ENCODE measurements at places on chromosomes 7 and 10. TPM values are rescaled to one million over a fixed set of nuclear protein-coding genes. Genes with fewer than 3 reads are reported as not detected.

Gene DMTF1
- polyA plus RNA-seq, result 31.7 TPM

Gene CYP3A4
- not detected for polyA plus RNA-seq

Gene MARVELD1
- polyA plus RNA-seq, result 7.8 TPM

Gene CXCL12
- 22.7 TPM for polyA plus RNA-seq

GRCh38 chr7:107029061-107029763, 15.3 kb upstream of the PRKAR2B start:
- H3K27me3 ChIP-seq, result no peaks in the 10 kb centered on the region
- no peak for DNase-seq
- no peaks in the 10 kb centered on the region for H3K4me1 ChIP-seq

- no peak for DNase-seq
- peaks cover 14% of the 10 kb centered on the region for H3K4me1 ChIP-seq
- H3K27me3 ChIP-seq, result no peaks in the 10 kb centered on the region
These were observed 24.7 kb downstream of the ADK start for GRCh38 chr10:74175510-74176379.

GRCh38 chr10:122524811-122525210, 35.7 kb upstream of the DMBT1 start:
- no peak overlapping the region for H3K27ac ChIP-seq
- H3K27me3 ChIP-seq, result no peaks in the 10 kb centered on the region
- H3K36me3 ChIP-seq, result no peaks in the 10 kb centered on the region
- H3K4me1 ChIP-seq, result no peaks in the 10 kb centered on the region
- DNase-seq, result no peak

DNA sequence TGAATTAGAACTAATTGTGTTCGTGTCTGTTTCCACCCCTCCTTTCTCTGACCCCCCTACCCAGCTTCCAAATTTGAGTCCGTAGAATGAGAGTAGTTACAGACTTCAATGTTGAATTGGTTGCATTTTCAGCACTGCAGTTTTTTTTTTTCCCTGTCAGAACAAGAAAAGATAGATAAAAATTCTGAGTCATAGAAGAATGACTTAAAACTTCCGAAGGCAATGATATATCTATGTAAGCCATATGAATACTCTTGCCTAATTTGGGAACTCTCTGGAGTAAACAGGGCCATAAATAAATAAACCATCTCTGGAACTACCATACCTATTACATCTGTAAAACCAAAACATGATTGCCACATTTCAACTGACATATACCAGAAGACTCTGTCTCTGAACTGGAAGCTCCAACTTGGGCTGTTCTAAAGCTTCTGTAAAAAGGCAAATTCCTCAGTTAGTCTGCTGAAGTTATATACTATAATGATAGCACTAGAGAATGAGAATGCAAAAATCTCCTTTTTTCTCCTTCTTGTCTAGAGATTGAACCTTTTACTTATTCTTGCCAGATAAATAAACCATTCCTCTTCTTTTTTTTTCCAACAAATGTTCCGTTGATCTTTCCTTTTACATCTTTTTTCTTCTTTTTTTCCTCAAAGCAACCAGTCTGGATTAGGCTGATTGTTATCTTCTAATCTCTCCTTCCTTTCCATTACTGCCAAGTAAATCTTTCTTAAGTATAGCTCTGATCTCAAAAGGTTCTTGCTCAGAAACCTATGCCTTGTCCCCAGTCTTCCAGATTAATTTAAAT, 23.5 kb downstream of the VCL start:
- no peak for DNase-seq
- H3K4me3 ChIP-seq, result no peak overlapping the region
- H3K27me3 ChIP-seq, result no peaks in the 10 kb centered on the region
- H3K4me1 ChIP-seq, result peaks cover 4% of the 10 kb centered on the region
- H3K27ac ChIP-seq, result no peak overlapping the region

DNA sequence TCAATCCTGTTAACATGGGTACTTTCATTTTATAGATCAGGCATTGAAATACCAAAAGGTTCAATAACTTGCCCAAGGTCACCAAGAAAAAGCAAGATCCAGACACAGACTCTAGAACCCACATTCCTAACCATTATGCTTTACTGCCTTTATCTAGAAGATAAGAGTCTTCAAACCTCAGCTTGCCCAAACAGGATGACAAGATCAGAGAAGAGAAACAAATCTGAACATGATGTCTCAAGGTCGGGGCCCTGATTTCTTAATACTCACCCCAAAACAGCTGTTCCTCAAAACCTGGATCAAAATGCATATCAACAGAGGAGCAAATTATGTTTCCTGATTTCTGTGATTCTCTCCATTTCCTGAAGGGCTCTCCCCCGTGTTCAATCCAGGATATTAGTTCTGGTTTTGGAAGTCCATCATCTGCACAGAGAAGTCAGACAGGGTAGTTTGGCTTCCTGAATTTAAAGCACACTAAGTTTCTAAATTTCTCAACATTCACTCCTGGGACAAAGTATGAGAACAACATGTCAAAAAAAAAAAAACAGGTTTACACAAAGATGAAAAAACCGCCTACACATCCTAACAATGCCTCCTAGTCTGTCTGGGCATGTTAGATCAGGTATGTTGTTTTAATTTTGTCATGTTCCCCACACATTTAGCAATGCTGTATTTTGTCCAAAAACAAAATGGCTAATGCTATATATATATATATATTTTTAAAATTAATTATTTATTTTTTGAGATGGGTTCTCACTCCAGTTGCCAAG, 16.2 kb downstream of the ZNF786 start:
- H3K4me1 ChIP-seq, result no peaks in the 10 kb centered on the region
- H3K4me3 ChIP-seq, result no peak overlapping the region
- no peak for DNase-seq
- H3K36me3 ChIP-seq, result peaks cover 25% of the 10 kb centered on the region
- no peaks in the 10 kb centered on the region for H3K27me3 ChIP-seq

DNA sequence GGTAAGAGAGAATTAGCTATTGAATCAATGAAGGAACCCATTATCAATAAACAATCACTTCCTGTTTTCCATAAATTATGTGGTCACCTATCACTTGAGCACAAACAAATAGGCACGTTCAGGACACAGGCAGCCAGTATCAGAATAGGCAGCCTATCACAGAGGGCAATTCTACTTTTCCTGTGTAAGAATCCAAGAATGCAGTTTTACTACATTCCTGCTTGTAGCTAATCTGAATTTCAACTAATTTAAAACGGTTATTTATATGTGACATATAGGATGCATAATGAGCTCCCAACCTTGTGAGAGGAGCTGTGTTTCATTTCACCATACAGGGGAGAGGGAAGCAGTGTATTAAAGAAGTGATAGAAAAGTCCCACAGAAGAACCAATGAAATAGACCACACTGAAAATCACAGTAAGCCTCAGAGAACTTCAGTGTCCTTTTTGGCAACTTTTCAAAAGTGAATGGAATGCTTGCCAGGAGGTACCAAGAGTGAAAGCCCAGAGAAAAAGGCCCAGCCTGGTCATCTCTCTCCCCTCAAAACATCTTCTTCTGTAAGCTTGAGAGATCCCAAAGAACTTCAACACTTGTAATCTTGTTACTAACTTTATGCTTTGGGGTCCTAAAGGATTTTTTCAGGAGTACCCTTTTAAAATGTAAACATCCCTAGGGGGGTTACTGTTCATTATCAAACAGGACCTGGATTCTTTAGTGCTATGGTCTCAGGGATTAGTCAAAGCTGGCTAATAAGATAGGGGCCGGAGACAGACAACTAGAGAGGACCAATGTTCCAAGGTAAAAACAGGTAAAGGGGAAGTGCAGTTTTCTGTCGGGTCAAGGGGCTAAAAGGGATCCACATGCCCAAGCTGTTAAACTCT, 1.3 kb downstream of the IMMP2L start:
- peaks cover 10% of the 10 kb centered on the region for H3K36me3 ChIP-seq
- peaks cover 7% of the 10 kb centered on the region for H3K4me1 ChIP-seq
- H3K4me3 ChIP-seq, result peak overlapping the region; percentile 86
